ENCODE measurements at places on chromosomes 12 and 14.
A peak's percentile ranks its signal among the peaks of the same experiment; 100 is the strongest.

DNA sequence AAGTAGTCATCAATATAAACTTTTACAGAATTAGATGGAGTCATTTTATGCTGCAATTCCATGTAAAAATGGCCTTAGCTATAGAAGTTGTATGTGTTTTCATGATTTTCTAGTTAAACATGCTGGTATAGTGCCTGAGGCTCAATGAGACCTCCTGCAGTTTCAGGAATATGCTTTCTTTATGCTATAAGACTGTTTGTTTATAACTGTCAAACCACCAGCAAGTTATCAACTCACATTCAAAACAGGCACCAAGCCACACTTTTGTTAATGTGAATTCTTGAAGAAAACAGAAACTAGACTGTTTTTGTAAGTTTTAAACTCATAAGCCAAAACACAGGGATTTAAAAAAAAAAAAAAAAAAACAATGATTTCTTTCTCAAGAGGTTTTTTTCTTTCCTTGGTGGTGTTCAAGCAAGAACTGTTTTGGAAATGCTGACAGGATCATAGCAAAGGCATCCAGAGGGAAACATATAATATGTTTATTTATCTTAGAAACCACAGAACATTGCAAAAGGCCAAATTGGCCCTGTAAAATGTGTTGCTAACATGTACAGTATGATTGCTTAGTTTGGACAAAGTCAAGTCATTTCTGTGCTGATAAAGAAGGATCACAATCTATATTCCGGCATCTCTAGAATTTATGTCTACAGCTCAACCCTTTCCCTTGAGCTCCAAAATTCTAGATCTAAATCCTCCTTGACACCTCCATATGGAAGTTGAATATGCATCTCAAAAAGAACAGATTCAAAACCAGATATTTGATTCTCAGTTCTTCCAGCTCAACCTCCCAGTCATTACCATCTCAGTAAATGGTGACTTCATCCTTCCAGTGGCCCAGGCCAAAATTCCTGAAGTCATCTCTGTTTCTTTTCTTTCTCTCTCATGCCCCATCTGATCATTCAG, 29.0 kb upstream of the LUM start:
- DNase-seq: peak; percentile 63

GRCh38 chr14:34580381-34580780, 40.9 kb upstream of the EAPP start:
- no peak for DNase-seq

DNA sequence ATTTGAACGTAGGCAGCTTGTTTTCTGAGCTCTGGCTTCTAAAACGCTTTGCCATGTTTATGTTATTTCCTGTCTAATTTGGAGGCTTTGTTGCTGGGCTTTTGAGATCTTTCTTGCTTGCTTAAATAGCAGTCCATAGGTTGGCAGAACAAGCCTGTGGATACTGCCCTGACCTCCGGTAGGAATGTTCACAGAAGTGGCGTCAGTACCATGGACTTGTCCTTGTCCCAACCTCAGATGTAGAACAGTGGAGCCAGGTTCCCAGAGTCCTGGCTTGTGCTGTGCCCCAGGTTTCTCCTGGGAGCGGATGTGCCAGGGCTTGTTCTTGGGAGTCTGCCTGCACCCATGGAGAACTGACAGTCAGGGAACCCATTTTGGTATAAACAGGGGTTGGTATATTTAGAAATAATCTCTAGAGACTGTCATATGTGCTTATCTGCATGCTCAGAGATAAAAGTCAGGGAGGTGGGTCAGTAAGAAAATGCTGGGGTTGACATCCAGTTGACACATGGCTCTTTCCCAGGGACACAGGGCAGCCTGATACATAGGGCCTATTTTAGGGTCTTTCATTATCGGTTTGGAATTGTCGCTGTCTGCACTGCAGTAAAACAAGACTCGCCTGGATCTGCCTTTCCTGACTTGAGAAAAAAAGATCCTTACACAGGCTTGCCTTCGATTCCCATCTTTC, 22.9 kb downstream of the CACNA1C start:
- no peak for DNase-seq

DNA sequence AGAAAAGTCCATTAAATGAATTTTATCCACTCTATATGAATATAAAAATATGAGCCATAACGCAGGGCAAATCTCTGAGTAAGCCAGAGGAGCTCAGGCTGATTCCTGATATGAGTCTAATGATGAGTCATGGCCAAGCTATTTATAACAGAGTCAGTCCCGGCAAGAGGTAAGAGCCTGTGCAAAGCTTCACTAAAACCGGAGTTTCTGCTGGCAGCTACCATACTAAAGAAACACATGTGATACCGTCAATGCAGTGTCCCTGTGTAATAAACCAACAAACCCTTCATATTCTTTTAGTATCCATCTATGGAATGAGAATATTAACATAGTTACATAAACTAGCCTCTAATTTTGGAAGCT, 319.4 kb downstream of the KCNC2 start:
- DNase-seq: peak; percentile 84

DNA sequence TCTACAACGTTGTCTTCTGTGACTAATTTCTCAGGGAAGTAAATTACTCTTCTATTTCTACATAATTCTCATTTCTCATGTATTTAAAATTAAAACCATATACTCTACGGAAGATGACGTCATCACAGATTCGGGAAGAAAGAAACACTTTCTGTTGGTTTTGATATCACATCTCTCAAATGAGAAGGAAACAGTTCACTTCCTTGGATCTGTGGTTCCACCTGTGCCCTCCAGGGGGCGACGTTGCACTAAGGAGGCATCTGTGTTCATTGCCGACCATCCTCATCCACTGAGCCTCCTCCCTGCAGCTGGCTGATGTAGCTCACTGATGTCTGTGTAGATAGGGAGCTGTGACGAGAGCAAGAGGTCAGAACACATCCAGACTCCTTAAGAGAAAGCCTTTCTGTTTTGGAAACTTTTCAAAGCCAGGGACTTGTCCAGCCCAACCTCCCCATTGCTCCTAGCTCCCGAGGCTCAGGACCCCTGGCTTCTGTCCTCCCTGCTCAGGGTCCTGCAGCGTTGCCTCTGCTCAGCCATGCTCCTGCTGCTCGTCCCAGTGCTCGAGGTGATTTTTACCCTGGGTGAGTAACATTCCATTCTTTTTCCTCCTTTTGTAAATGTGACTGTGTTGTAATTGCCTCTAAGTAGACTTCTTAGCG, 172.7 kb upstream of the OR4E1 start:
- DNase-seq: no peak

GRCh38 chr12:32043928-32044549, 62.6 kb upstream of the BICD1 start:
- DNase-seq: no peak

DNA sequence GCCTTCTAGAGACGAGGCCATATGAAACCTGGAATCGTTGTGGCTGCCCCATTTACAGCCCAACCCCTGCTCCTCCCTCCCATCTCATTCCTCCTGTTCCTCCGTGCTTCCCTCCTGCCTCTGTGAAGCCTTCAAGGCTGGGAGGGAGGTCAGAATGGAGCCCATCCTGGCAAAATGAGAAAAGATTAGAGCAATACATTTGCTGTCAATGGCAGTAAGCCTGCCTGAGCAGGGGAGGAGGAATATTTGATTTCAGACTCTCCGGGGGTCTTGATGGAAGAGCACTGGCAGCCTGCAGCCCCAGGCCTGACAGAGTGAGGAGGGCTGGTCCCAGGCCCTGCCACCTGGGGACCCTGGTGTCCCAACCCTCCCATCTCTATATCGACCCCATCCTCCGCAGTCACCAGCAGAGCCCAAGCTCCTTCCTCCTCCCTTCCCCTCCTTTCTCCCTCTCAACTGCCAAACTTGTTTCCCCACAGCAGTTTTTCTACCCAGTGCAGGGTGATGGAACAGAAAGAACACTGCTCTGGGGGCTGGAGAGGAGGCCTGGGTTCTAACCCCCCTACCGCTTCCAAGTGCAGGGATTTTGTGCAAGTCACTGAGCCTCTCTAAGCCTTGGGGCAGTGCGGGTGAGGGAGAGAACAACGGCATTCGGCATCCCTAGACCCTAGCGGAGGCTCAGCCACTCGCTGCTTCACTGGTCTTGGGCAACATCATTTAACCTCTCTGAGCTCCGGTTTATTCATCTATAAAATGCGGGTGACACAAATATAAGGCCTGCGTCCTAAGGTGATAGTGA, 16.0 kb upstream of the RACGAP1 start:
- DNase-seq: no peak

- no peak for DNase-seq
Observed at GRCh38 chr14:93606091-93606490, 175.4 kb downstream of the UNC79 start.

GRCh38 chr12:26331960-26332359, 136.6 kb downstream of the SSPN start:
- DNase-seq: no peak

DNA sequence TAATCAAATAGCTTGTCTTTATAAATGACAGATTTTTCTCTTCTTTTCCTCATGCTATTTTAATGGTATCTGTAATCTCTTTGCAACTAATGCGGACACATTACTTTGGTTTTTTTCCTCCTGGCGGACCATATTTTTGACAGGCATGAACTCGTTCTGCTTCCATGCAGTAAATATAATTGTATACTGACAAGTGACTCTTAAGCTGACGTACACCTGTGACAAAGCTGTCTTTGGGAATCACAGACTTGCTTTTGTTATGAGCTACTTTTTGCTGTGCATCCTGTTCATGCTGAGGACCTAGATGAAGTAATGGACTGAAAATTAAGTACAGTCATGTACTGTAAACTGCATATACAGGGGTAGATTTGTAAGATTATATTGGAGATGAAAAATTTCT, 434.3 kb upstream of the TMTC1 start:
- no peak for DNase-seq

DNA sequence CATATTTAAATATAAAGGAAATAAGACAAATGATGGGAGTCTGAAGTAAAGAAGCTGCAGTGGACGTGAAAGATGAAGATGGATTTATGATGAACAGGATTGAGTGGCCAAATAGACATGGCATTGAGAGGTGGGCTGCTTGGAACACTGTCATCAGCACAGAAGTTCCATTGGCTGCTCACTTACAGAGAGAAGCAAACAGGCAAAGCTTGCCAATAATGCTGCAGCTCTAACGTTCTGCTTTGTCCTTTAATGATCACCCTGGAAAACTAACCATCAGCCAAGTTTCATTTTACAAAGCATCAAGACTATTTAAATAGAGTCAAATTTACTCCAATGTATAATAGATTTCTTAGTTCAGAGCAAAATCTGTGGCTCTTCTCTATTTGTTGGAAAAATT, 721.4 kb downstream of the TMTC2 start:
- DNase-seq: no peak

GRCh38 chr12:31005944-31006361, 67.7 kb upstream of the DDX11 start:
- peak; percentile 78 for DNase-seq

GRCh38 chr12:52662093-52662917, 10.3 kb upstream of the KRT2 start:
- no peak for DNase-seq

- DNase-seq: no peak
Observed at GRCh38 chr12:8054816-8055215, 11.3 kb downstream of the C3AR1 start.

DNA sequence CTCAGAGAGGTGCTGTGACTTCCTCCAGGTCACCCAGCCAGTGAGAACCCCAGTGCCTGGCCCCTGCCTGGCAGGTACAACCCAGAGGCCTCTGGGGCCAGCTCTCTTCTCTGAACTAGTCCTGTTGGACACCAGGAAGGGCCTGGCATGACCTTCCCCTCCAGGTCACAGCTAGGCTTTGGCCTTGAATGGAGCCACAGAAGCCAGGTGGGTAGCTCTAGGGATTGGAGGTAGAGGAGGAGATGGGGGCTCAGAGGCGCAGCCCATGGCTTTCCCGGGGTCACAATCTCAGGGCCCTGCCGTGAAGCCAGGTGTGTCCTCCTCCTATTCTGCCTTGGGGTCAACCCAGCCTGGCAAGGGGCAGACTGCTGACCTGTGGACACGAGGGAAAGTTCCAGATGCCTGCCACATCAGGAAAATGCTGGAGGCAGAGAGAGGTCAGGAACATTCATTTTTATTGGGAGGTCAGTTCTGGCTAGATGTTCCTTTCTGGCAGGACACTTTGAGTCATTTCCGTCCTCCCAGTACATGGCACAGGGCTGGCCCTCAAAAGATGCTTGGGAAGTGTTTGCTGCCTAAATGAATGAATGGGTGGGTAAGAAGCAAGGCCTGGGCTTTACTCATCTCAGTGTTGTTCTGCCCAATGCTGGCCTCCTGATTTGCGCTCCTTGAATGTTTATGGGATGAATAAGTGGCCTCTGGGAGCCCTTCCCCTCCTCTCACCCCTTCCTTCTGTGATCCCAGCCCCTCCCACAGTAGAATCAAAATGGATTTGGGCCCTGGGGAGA, 25.4 kb downstream of the FAM222A start:
- DNase-seq: no peak

Data from HS-5 (cell line).